ENCODE measurements at places on chromosomes 12 and 14. TPM values are rescaled to one million over a fixed set of nuclear protein-coding genes. Genes with fewer than 3 reads are reported as not detected.

CD63 gene
- 184 TPM for total RNA-seq

BIN2 gene
- total RNA-seq, result 211 TPM

DAAM1 gene
- 5.1 TPM for total RNA-seq

HPD gene
- not detected for total RNA-seq

GSG1 gene
- total RNA-seq, result not detected

KIF26A gene
- not detected for total RNA-seq

HOXC12 gene
- not detected for total RNA-seq

PTPRQ gene
- total RNA-seq, result not detected

GPR84 gene
- total RNA-seq, result 49.4 TPM

NRXN3 gene
- under 0.01 TPM for total RNA-seq

DLK1 gene
- total RNA-seq, result not detected

UTP20 gene
- total RNA-seq, result 12.5 TPM

ENDOU gene
- total RNA-seq, result not detected

AKAP5 gene
- 2.3 TPM for total RNA-seq

DHH gene
- 0.21 TPM for total RNA-seq

VRTN gene
- total RNA-seq, result not detected

Data from mononuclear cell (primary cell).